Stimulated activated CD8-positive, alpha-beta memory T cell treated with anti-CD3 and anti-CD28 coated beads, Interleukin-4, amount 100 ng/mL, for 1 hour (primary cell): ENCODE measurements at places on chromosomes 11 and 22.

DNA sequence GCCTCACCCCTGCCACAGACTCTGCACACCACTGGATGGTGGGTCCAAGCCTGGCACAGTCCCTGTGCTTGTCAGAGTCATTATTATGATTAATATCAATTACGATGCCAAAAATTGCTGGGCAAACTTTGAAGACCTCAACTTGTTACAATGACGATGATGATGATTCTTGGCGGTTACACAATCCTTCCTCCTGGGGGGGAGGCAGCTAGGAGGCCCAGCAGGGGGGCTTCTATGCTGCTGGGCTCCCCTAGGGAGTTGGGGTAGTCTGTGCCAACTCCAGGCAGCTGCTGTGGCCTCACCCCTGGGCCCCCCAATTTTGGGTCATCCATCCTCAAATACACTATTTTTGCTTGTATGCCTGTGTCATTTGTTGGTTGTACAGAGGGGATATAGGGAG, 12.0 kb downstream of the SLC35E4 start:
- DNase-seq = no peak

GRCh38 chr11:63874511-63874910, 35.6 kb downstream of the MARK2 start:
- DNase-seq = no peak

- no peak for DNase-seq
Measured at GRCh38 chr11:121228851-121229250, 63.7 kb upstream of the SC5D start.

GRCh38 chr11:132402071-132402684, 1031.8 kb downstream of the NTM start:
- no peak for DNase-seq

DNA sequence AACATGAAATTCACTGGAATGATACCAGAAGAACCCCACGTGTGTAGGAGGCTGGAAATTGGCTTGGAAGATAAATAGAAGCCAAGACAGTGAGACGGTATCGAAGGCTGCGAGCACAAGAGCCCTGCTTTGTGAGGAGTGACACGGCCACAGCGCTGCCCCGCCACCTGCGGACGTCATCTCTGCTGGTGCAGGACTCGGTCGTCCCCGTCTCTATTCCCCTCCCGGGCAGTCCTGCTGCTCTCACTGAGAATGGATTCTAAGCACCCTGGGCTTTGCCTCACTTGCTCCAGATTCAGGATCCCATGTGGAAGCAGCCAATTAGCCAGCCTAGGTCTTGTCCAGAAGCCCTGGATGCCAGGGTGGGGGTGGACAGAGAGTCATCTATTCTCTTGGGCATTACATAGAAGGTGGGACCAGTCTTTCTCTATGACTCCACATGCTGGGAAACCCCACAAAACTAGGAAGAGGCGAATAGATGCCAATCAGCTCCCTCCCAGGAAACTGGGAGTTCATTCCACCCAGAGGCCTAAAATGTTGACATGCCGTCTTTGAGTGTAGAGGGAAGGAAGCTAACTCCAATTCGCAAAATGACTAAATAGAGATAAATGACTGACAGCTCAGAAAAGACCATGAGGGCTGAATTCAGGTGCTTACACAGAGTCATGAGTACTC, 25.1 kb downstream of the APOL3 start:
- no peak for DNase-seq

DNA sequence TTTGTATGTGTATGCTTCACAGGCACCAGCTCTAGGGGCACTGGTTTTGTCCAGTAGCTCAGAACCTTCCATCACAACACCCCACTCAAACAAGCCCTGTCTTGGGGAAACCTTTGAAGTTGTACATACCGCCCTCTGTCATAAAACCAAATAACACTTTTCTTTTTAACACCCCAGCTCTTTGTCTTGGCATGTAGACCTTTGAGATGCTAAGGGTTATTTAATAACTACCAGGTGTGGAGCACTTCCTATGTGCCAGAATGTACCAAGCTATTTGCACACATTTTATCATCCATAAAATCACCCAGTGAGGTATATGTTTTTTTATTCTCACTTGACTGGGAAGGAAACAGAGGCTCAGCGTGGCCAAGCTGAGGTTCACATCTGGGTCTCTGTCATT, 50.6 kb downstream of the CYB5R2 start:
- no peak for DNase-seq

- DNase-seq = no peak
Measured at GRCh38 chr22:38138961-38139360, 28.5 kb upstream of the BAIAP2L2 start.

DNA sequence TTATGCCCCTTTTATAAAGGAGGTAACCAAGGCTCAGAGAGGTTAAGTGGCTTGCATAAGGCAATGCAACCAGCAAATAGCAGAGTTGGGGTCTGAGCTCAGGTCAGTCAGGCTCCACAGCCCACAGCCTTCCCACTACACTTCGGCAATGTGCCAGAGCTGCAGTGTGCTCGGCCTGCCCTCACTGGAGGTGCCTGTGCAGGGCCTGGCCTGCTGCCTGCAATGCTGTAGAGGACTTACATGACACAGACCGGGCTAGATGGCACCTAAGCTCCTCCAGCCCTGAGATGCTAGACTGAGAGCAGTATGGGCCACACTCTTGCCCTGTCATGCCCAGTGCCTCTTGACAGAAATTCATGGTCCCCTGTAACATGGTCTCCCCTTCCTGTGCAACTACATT, 49.8 kb downstream of the SERPINH1 start:
- no peak for DNase-seq

GRCh38 chr22:27022274-27022895, 365.0 kb downstream of the MIAT start:
- no peak for DNase-seq

GRCh38 chr22:50056214-50056972, 1.7 kb downstream of the TTLL8 start:
- DNase-seq = no peak
